HT1080 (cell line): ENCODE measurements at places on chromosomes 1 and 21.
A peak's percentile ranks its signal among the peaks of the same experiment; 100 is the strongest.

- no peak for DNase-seq
Measured at GRCh38 chr1:13582713-13583443, 754 bp upstream of the PDPN start.

GRCh38 chr21:16211339-16212303 is 481.8 kb downstream of the USP25 start:
- no peak for DNase-seq

GRCh38 chr21:33031152-33031911 is 5.6 kb downstream of the OLIG2 start:
- DNase-seq: no peak

- no peak for DNase-seq
Measured at GRCh38 chr1:16112596-16113555, 39.4 kb upstream of the FAM131C start.

DNA sequence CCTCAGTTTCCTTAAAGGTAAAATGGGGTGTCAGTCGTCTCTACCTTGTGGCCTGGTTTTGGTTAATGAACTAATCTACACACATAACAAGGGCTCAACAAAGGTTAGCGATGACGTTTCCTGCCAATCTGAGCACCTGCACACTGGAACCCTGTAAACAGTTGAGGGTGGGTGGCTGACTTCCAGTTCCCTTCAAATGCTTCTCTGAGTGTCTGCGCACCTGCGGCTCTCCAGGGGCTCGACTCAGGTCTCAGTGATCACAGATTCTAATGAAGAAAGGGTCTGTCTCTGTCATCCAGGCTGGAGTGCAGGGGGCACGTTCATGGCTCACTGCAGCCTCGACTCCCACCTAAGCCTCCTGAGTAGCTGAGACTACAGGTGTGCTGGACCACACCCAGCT is 3.3 kb upstream of the AGPAT3 start:
- no peak for DNase-seq

DNA sequence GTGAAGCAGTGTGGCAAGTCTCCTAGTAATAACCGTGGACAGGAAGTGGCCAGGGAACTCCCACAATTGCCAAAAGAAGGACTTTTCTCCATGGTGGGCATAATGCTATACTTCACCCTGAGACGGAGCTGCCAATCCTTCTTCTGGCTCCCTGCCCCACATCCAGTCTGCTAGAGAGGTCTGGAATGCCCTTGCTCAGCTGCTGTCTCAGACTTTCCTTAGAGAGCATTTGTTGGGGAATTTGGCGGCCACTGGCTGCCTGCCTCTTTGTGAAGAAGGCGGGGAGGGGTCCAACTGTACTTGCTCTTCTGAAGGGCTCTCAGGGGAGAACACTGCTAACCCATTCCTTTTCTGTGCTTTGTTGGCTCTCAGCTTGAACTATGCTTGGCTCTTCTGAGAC is 123.7 kb upstream of the EDN2 start:
- no peak for DNase-seq

- DNase-seq: peak; percentile 66
Measured at GRCh38 chr1:86704972-86705664, 742 bp downstream of the SH3GLB1 start.

- DNase-seq: no peak
Measured at GRCh38 chr1:245493029-245493428, 338.2 kb downstream of the KIF26B start.

- peak; percentile 91 for DNase-seq
Measured at GRCh38 chr1:16172964-16173446, 17.1 kb upstream of the EPHA2 start.

DNA sequence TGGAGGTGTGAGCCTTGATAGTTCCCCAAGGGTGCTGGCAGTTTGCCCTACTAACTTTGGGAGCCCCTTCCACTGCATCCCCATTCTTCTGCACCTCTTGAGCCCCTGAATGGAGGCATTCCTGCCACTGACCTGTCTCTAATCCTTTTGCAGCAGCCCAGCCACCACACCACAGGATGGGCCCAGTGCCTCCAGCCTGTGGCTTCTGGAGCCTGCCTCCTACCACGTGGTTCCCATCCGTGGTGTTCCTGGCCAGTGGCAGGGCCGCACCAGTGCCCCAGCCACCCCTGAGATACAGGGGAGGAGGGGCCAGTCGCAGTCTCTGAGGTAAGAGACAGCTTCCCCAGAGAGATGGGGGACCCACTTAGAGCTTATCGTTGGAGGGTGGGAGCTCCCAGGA is 14.4 kb downstream of the INAVA start:
- no peak for DNase-seq

- no peak for DNase-seq
Measured at GRCh38 chr1:9341301-9341845, 48.7 kb downstream of the SPSB1 start.

DNA sequence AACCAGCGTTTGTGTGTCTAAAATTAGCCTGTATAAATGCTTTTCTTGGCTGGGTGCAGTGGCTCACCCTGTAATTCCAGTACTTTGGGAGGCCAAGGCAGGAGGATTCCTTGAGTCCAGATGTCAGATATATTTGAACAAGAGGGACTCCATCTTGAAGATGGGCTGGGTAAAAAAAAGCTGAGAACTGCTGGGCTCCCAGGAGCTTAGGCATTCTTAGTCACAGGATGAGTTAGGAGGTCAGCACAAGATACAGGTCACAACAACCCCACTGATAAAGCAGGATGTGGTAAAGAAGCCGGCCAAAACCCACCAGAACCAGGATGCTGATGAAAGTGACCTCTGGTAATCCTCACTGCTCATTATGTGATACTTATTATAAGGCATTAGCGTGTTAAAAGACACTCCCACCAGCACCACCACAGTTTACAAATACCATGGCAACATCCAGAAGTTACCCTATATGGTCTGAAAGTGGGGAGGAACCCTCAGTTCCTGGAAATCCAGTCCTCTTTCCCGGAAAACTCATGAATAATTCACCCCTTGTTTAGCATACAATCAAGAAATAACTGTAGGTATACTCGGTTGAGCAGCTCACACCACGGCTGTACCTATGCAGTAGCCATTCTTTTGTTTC is 36.2 kb upstream of the ZNF496 start:
- peak; percentile 83 for DNase-seq

- peak; percentile 41 for DNase-seq
Measured at GRCh38 chr1:16006552-16007485, 2.8 kb downstream of the SRARP start.

GRCh38 chr1:168437821-168438220 is 106.0 kb downstream of the XCL2 start:
- no peak for DNase-seq

GRCh38 chr1:17890815-17891191 is 135.7 kb downstream of the ACTL8 start:
- DNase-seq: no peak

- peak; percentile 80 for DNase-seq
Measured at GRCh38 chr1:104195395-104195794, 445.7 kb downstream of the AMY1C start.

GRCh38 chr1:58570817-58571216 is 6.2 kb downstream of the TACSTD2 start:
- peak; percentile 8 for DNase-seq

DNA sequence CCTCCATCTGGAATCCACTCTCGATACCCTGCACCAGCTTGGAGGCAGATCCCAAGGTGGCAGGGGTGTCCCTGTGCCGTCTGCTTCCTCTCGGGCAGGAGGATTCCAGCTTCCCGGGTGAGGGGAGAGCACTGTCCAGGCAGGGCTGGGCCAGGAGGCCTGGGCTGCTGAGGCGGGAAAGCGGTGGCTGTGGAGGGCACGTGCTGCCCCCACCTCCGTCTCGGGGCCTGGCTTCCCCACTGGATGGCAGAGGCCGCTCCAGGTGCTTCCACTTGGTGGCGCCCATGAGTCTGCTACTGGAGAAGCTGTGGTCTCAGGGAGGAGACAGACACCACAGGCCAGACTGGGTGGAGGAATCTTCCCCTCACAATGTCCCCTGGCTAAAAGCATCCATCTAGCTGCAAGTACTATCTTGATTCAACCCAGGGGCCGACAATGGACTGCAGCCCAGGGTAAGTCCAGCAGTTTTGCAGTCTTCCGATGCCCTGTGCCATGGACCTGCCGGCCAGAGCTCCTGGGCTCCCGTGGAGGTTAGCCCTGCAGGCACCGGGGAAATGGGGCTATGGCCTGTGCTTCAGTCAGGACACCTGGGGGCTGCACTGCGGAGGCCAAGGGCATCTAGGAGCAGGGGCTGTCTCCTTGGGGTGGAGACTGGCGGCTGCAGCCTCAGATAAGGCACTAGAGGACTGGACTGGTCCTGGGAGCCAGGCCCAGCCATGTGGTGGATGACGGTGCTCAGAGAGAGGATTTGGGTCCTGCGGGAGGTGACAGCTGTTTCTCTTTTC is 41.3 kb upstream of the EIF4G3 start:
- DNase-seq: peak; percentile 30

GRCh38 chr1:150966011-150966410 is 8.6 kb downstream of the CERS2 start:
- DNase-seq: no peak

DNA sequence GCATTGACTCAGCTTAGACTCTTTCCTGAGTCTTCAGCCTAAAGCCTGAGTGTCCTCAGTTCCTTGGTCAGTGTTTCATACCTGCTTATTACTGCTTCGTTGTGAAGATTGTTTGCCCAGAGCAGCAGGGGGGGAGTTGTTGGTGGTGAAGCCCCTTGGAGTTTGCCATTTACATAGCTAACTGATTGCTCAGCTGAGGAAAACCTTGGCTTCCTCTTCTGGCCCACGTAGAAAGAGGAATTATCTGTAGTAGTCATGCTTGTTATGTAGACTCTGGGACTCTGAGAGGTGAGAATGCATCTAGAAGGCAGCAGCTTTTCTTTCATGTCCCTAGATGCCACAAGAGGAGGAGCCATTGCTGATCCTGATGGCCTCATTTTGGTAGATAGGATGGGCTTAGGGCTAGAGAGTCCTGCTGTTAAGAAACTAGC is 125.9 kb downstream of the MAST2 start:
- DNase-seq: peak; percentile 95

- DNase-seq: no peak
Measured at GRCh38 chr1:101444381-101444780, 207.6 kb downstream of the S1PR1 start.

DNA sequence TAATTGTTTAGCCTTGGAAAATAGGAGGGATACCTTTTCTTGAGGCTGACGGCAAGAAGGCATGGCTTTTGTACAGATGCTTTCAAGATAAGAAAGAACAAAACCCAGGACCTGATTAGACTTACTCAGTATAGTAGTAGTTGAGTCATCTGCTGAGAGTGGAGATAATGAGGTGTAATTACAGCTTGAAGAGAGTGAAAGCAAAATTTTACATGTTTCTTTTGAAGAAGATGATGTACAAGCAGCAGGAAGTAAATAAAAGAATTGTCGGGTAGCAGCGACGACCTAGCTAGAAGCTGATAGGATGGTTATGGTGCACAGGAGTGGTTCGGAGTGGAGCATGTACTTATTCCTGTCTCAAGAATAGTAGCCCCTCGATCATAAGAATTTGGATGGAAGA is 6.6 kb downstream of the ANGPTL1 start:
- no peak for DNase-seq

GRCh38 chr1:204263254-204263910 is 49.6 kb upstream of the GOLT1A start:
- no peak for DNase-seq

GRCh38 chr1:154198756-154199562 is 7.1 kb upstream of the TPM3 start:
- peak; percentile 51 for DNase-seq

DNA sequence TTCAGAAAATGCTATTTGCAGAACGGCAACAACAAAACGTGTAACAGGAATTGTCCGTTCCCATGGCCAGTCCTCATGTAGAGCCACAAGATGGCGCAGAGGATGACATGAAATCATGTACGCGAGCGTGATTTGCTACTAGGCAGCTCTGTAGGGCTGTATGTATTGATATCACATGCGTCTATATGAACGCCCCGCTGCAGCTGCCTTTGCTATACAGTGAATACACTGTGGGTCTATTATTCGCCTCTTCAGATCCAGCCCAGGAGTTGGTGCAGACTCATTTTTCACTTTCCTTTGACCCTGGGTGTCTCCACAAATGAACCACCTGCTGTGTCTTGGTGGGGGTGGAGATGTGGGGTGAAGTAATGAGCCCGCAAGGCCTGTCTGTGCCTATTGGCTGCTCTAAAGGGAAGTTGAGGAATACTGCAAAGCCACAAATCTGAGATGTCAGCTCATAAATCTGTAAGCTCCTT is 361.5 kb downstream of the KIF26B start:
- DNase-seq: no peak

- peak; percentile 50 for DNase-seq
Measured at GRCh38 chr1:26156285-26157038, 2.4 kb upstream of the FAM110D start.

DNA sequence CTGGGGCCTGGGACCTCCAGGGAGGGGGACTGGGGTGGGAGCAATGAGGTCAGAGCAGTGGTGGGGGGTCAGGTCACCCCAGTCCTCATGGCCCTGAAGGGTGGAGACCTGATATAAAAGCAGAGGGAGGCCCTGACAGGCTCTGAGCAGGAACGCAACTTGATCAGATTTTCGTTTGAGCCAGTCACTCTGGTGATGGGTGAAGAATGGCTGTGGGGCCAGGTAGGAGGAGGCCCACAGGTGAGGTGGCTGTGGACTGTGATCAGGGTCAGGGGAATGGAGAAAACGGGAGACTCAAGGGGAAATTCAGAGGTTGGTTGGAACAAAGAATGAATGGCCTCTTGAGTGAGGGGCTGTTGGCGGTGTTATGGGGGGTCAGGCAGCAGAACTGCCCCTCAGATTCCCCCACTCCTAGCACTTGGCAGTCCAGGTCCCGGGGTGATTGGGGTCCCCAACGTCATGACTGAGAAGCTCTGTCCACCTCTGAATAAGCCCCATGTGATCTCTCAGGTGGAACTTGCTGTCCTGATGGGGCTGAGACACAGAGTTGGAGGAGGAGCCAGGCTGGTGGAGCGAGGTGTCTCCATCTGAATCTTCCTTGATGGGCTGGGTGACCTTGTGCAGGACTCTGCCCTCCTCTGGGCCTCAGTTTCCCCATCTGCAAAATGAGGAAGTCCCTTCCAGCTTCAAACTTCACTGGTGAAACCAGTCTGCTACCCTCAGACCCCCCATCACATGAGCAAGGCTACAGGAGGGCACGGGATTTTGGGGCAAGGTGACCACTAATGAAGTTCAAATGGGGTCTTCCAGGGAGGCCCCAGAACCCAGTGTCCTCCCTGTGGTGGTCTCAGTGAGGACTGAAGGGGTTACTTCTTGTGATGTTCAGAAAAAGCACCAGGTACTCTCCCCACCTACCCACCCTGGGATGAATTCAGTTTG is 683.0 kb downstream of the MATN1 start:
- DNase-seq: no peak
